ENCODE measurements at places on chromosomes 2 and 18.

DNA sequence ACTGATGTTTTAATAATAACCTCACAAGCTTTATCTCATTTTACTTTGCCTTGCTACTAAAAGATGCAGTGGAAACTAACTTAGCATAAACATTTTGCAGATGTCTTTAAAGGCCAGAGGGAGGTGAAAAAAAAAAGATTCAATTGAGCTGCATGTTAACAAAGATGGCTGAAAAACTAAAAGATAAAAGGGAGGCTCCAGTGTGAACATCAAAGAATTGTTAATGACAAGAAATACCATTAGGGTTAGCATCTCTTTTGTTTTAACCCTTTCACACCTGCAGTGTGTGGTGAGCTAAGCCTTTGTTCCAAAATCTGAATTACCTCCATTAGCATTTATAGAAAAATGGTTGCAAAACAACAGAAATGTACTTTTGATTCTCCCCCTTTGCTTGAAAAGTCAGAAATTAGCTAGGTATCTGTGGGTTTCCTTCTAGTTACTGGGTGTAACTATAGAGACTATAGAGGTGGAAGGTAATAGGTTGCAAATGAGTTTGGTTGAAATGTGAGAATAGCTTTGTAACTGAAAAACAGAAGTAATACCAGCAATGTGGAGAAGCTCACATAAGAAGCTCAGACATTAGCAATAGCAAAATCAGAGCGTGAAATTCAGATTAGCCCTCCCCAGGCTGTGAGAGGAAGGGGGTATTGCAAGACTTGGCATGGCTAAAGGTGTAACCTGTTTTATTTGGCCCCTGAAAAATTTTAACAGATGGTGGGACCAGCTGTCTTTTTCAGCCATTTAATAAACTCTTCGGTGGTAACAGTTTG lies 34.8 kb upstream of the SP5 start:
- DNase-seq = no peak

GRCh38 chr2:230893841-230894781 lies 29.4 kb downstream of the ITM2C start:
- no peak for DNase-seq

DNA sequence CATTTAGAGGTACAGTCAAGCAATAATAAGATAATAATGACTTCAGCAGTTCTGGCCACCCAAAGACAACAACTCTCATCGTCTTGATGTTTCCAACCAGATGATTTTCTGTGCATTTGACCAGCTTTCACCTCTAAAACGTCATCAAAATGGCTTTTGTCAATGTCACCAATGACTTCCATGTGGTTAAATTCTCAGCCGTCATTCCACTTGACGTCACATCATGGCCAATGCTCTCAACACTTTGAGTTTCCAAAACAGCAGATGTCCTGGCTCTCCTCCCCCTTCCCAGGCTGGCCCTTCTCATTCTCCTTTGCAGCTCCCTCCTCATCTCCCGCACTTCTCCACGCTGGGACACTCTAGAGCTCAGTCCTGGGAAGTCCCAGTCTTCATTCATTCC lies 258.3 kb downstream of the BCL2 start:
- DNase-seq = no peak

GRCh38 chr18:46636040-46636630 lies 20.9 kb downstream of the LOXHD1 start:
- no peak for DNase-seq

DNA sequence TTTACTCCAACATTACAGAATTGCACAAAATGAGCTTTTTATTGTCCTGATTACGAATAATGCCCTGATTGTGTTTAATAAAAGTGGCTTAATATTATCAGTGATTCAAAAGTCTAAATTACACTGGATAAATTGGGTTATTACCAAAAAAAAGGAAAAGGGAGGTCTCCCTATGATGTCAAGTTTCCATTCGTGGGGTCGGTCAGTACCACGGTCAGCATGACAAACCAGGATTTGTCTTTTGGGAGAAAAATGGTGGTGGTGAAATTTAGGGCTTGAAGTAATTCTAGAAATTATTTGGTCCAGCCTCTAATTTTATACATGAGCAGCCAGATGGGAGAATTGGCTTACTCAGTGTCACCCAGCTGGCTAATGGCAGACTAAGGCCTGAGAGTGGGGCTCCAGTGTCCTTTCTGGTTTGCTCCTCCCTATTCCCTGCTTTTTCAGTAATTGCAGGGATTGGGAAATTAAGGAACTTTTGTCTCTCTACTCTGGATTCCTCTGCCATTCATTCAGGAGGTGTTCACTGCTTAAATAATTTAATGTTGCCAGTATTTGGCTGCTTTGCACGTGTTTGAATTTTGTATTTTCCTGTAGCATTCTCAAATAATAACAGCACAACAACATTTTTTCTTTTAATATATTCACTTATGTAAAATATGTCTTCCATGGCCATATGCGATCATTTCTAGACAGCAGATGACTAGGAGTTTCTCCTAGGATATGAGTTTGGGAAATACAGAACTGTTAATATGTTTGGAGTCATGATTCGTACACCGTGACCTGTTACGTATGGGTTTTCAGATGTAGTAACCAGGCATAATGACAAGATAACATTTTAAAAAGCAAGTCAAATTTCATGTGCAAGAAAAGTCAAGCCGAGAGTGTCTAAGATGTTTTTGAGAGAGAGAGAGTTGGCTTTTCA lies 128.9 kb upstream of the NOSTRIN start:
- no peak for DNase-seq

DNA sequence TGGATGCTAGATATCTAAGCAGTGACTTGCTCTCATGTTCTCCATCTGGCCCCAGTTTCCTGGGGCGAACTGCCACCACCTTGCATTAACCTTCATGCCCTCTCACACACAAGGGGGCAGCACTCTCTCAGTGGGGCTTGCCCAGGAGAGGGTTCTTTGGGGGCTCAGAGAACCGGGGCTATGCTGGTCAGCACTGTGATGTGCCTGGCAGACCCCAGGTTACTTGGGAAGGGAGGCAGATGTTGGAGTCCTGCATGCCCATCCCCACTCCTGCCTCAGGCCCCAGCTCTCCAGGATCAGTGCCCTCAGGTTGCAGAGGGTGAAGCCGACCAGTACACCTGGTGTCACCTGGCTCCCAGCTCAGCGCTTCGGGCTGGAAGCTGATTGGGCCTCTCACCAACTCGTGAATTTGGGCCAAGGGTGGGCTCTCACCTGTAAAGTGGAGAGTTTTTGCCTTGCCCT lies 396.2 kb upstream of the HS6ST1 start:
- no peak for DNase-seq

GRCh38 chr2:63962186-63962585 lies 57.0 kb downstream of the VPS54 start:
- DNase-seq = no peak

DNA sequence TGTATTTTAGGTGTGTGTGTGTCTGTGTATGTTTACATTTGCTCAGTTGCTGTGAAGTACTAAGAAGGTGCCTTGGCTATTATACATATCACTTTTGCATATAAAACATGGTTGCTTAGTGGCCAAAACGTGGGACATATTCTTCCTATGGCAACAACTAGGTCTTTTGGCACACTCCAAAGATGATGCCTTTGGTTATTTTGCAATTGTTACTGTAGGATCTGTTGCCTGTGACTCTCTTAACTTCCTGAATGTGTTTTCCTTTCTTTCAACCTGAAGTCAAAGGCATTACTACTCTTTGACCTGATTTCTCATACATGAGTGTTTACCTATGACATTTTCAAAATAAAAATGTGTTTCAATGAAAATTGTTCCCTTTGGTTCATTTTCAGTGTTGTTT lies 160.5 kb downstream of the UBE2E3 start:
- DNase-seq = no peak

- DNase-seq = no peak
Measured at GRCh38 chr18:44778788-44779187, 98.1 kb downstream of the SETBP1 start.

DNA sequence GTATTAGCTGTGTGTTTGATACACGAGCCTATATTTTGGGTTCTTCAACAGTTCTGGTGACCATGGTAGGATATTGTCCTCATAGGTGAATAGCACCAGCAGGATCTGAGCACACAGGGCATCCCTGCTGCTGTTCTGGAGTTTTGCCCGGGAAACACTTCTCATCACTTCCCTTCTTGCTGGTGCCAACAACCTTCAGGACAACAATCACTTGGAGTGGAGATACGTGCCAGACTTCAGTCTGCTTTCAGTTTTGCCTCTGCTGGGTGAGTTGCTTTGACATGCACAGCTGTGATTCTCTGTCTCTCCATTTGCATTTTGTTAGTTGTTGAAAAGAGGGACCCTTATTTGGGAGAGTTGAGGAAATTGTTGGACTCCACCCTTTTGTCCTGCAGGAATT lies 1347.2 kb upstream of the DDX18 start:
- DNase-seq = no peak

DNA sequence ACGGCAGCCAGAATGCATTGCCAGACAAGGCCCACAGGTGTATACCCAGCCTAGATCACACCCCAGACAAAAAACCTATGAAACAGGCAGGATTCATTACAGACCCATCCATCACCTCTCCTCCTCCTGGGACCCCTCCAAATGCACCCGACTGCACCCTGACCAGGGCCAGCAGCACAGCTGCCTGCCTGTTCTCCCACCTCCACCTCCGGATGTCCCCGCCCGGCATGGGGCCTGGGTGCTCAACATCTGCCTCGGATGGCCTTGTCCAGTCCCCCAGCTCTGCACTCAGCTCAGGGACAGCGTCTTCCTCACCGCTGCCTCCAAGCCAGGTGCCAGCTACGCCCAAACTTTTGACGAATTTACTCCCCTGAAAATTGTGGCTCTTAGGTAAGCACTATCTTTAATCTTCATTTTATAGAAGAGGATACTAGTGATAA lies 91.1 kb downstream of the TPO start:
- no peak for DNase-seq

- DNase-seq = no peak
Measured at GRCh38 chr2:233503481-233503880, 63.1 kb downstream of the USP40 start.

DNA sequence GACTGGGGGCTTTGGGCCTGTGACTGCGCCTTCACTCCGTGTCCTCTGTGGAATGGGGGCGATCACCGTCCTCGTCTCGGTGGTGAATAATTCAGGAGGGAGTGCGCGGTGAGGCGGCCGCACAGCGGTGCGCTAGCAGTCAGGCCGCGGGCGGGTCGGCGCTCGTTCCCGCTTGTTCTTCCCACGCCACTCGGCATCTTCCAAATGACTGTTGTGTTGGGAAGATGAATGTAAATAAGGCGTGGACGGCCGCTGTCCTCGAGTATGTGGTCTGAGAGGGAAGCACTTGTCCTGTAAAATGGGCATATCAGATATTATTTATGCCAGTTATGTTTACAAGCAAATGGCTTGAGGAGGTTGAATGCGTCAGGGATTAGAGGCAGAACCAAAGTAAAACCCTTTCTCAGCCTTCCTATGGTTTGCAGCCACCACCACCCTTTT lies 608 bp upstream of the VPS4B start:
- no peak for DNase-seq

DNA sequence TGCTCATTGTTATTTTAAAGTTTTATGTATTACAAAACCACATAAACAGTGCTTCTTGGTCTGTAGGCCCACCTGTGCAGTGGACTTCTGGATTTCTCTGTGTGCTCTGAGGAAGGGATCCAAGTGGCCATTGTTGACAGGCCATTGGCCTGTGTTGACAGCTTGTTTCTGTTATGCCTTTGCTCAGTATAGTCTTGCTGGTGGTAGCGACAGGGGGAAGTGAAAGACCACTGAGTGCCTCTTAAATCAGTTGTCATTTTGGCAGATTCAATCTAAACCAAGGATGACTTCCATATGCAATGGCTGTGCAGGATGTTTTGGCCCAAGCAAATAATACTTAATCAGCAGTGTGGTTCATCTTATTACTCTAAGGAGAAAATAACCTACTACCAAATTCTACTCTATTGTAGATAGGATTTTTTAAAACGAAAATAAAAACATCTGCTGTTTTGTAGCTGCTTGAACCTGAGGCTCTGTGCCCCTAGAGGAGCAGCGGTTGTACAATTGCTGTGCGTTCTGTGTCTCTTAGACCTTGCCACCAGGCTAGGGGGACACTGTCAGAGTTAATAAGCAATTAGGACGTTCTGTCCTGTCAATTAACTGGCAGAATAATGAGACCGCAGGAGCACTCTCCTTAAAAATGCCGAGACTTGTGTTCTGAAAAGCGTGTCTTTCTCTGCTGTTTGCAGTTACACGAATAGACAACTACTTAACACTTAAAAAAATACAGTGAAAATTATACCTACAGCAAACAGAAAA lies 108.2 kb downstream of the RHBDD1 start:
- no peak for DNase-seq
